ENCODE measurements at places on chromosomes 3 and 15.

DNA sequence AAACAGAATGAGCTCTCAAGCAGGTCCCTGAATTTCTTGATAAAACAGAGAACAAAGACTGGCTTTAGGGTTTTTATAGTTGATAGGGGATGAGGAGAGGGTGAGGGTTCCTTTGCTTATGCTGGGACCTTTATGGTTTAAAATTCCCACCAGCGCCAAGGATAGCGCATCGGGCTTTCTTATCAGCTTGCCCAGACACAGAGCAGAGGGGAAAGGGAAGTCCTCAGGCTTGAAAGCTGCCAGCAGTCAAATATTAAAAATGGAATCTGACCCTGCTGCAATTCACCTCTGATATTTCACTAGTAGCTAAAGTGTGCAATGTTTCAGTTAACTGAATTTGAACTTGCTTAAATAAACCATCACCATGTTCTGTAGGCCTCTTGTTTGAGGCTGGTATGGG lies 55.0 kb upstream of the EPHA3 start:
- DNase-seq: no peak

DNA sequence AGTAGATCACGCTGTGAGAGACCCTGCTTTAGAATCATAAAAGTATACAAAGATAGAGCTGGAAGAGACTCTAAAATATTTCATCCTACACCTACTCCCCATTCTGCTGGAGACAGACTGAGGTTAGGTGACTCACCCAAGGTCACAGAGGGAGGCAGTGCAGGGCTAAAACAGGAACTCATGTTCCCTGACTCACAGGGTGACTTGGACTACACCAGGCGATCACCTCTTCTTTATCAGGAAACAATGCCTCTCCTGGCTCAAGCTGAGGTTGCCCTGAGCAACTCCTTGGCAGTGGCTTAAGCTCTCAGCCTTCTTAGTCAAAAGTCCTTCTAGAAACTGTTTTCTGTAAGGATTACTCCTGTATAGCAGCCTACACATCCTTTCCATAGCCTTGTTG lies 26.4 kb upstream of the TNFAIP8L3 start:
- DNase-seq: peak; percentile 66

- no peak for DNase-seq
These were observed 97.3 kb downstream of the SPATA16 start for GRCh38 chr3:173043757-173044156.

GRCh38 chr3:49163609-49164008 lies 2.5 kb downstream of the CCDC71 start:
- no peak for DNase-seq

DNA sequence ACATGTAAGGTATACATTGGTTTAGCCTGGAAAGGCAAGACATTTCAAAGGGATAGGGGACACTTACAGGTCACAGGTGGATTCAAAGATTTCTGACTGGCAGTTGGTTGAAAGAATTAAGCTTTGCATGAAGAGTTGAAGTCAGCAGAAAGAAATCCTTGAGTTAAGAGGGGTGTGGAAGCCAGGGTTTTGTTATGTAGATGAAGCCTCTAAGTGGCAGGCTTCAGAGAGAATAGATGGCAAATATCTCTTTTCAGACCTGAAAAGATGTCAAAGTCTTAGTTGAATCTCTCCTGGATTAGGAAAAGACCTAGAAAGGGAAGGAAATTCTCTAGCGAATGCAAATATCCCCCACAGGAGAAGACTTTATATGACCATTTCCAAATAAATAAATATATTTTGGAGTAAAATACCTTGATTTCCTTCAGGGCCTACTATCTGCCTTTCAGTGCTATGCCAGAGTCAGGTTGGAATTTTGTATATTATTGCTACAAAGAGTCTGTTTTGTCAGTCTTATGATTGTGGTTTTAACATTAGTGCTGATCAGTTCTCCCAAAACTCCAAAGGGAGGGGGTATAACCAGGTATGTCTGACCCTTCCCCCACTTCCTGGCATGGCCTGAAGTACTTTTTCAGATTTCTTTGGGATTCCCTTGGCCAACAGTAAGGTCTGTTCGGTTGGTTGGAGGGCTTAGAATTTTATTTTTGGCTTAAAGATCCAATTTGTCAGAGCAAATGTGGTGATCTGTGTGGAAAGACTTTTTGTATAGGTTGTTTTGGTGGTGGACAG lies 286.4 kb downstream of the LRTM1 start:
- no peak for DNase-seq

GRCh38 chr3:149090461-149090860 lies 4.1 kb upstream of the HLTF start:
- no peak for DNase-seq

DNA sequence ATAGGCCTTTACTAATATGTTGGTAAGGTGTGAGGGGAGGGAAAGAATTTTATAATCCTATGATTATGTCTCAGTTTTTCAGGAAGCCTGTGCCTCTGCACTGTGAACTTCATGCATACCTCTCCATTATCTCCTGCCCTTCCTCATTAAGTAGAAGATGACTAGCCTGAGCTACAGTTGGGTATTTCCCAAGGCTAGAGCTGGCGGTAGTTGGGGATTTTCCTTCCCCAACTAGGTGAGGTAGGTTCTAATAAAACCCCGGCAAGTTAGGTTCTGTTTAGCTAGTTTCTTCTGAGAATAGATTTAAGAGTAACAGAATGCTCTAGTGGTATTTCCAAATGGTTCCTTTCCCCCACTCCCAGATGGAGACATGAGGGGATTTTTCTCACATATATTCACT lies 414.5 kb downstream of the GRM7 start:
- DNase-seq: no peak

DNA sequence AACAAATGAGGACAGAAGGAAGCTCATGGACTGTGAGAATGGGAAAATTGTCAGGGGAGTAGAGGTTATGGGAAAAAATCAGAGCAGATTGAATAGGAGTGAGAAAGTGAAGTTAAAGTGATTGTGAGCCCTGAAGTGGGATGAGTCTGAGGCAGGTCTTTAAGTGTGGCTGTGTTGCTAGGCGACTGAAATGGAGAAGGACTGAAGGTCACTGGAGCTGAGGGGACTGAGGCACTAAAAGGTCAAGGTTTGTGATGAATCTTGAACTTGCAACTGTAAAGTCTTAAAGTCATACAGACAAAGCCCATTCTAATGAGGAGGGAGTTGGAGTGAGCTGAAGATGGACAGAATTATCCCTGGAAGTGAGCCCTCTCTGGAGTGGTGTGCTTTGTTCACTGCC lies 518.9 kb downstream of the TUSC7 start:
- DNase-seq: no peak

DNA sequence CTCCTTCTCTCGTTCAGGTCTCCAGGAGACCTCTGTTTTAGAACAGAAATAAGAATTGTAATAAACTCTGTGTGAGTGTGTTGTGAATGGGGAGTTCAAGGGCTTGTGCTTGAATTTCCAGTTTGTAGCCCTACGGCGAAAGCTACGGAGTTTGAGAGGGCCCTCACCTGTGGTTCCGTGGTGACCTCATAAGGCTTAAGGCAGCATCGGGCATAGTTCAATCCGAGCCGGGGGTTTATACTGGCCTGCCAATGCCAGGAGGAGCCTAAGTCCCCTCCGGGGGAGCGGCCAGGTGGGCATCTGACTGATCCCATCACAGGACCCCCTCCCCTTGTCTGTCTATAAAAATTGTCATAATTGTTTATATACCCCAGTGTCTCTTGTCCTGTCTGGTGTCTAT lies 43.7 kb downstream of the ZBTB11 start:
- no peak for DNase-seq

- DNase-seq: no peak
These were observed 156.2 kb downstream of the CLSTN2 start for GRCh38 chr3:140091143-140091542.

GRCh38 chr3:171876680-171877147 lies 33.6 kb downstream of the TMEM212 start:
- DNase-seq: no peak

DNA sequence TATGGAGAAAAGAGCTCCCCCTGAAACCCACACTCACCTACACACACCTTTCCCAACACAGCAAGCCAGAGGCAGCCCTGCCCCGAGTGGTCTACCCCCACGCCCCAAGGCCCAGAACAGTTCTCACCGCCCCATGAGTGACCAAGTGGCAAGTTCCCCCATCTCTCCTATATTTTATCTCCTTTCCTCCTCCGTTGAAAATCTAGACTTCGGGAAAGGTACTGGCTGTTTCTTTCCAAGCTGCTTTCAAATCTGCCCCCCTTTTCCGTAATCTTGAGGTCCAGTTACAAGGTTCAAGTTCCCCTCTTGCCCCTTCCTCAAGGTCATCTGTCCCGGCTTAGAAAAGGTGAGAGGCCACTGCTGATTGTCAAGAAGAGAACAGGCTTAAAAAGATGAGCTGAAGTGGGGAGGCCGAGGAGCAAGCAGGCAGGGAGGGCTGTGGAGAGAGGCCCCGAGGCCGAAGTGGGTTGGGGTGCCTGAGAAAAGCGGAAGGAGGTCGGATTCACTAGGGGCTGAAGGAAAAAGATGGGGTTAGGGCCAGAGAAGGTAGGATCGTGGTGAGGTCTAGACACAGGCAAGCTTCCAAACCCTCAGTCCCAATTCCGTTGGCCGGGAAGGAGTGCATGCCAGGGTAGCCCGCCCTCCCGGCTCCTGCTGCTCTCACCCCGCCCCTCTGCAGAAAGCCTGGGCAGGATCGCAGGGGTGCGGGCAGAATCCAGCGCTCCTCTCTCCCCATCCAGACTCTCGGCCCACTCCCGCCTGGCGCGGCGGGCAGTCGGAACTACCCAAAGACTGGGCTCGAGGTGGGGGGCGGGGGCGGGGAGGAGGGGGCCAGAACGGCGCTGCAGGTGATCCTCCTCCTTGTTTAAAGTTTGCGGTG lies 1.7 kb downstream of the SEMA5B start:
- no peak for DNase-seq

DNA sequence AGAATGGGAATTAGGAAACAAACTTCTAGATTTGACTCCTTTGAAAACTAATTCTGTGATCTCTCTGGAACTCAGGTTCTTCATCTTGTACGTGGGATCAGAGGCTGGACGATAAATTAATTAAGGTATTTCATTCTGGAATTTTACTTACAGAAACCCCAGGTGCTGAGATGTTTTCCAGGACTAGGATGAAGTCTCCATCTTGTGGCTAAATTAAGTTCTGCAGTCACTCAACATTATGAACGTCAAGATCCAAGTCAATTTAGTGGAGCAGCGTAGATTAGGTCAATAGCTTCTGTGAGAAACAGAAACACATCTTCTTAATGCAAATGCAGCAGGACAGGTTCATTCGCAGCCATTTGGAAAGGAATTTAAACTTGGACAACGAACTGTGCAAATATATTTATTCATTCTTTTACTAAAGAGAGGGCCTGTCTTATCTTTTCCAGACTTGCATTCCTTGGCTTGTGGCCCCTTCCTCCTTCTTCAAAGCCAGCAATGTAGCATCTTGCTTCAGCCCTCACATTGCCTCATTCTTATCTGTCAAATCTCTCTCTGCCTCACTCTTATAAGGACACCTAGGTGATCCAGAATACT lies 26.7 kb upstream of the TMC3 start:
- peak; percentile 76 for DNase-seq

- no peak for DNase-seq
These were observed 137.4 kb downstream of the NR1I2 start for GRCh38 chr3:119918992-119919933.

DNA sequence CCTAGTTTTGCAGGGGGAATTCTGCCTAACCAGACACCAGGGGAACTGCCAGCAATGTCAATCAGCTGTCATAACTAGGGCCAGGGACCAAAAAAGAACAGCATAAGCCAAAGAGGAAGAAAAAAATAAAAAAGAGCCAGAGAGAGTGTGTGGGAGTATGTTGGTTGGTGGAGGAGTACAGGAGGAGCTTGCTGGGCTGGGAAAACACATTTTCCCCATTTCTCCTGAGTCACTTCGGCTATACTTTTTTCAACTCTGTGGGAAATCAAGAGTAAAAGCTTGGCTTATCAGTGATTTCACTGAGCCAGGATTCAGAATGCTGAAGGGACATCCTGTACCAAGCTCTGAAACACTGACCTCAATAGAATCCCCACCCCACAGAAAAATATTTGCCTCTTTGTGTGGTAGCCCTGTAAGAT lies 144.7 kb upstream of the DPH6 start:
- DNase-seq: no peak

GRCh38 chr3:159922861-159923312 lies 65.7 kb upstream of the IL12A start:
- no peak for DNase-seq

- DNase-seq: no peak
These were observed 359.6 kb downstream of the SHQ1 start for GRCh38 chr3:72488738-72489035.

DNA sequence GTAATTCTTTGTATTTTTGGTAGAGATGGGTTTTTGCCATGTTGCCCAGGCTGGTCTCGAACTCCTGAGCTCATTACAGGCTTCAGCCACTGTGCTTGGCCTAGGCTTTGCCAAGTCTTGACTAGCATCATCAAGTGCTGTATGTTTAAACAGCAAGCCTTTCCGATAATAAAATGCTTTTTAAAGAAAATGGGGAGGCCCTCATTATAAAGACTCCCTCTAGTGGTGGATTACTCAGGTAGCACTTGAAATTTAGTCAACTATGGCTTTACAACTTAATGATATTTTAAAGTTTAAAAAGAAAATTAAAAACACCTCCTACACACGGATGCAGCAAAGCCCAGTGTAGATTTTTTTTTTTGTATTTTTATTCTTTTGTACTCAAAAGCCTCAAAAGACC lies 213.6 kb downstream of the GAP43 start:
- DNase-seq: peak; percentile 41

DNA sequence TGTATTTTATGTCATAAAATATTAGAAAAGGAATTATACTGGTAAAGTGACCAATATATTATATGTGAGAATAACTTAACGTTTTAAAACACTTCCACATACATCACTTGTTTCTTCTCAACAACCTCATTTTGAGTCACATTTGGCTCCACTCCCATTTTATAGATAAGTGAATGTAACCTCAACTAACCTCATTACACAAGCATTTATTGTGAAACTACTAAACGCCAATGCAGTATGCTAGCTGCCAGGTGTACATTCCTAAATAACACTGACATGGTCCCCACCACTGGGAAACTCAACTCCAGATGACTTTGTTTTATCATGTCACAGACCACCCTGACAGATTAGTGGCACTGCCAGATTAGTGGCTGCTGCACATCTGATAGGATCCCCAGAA lies 249.7 kb upstream of the CNTN4 start:
- no peak for DNase-seq

DNA sequence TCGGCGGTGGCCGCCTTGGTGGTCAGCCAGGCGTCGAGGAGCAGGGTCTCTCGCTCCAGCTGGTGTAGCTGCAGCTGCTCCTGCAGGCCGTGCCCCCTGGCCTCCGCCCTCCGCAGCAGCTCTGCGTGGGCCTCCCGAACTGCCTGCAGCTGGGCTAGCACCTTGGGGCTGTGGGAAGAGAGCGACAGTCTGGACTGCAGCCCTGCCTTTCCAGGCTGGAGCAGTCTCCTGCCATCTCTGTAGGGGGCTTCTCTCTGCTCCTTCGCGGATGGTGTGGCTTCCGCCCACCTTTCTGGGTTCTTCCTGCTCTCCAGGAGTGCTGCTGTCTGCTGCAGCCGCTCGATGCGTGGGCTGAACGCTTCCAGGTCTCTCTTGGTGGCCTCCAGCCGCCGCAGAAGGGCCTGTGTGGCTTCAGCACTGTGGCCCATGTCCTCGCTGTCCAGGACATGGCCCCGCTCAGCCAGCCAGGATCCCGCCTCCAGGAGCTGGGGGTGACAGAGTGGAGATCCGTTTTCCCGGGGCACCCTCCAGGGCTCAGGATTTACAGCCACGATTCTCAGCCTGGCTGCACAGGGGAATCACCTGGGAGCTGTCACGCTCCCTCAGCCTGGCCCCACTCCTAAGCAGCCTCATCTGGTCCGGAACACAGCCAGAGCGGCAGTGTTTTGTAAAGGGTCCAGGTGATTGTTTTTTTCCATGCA lies 16.8 kb downstream of the PLA2G4B start:
- no peak for DNase-seq

- no peak for DNase-seq
These were observed 995.9 kb upstream of the CFAP20DC start for GRCh38 chr3:60045686-60046085.

All from Kasumi-1 (cell line).